Fibroblast of skin of right quadriceps (primary cell): ENCODE measurements at places on chromosomes 7 and 10.
A peak's percentile ranks its signal among the peaks of the same experiment; 100 is the strongest.

GRCh38 chr7:117085769-117086463 is 132.6 kb downstream of the ST7 start:
- DNase-seq: peak; percentile 39

GRCh38 chr7:31437250-31437865 is 76.5 kb upstream of the ITPRID1 start:
- DNase-seq: no peak

GRCh38 chr7:134737566-134738345 is 41.7 kb upstream of the CALD1 start:
- peak; percentile 95 for DNase-seq

- no peak for DNase-seq
Observed at GRCh38 chr7:66429498-66430163, 199.1 kb upstream of the KCTD7 start.

GRCh38 chr10:49625411-49625810 is 11.6 kb downstream of the CHAT start:
- DNase-seq: no peak

DNA sequence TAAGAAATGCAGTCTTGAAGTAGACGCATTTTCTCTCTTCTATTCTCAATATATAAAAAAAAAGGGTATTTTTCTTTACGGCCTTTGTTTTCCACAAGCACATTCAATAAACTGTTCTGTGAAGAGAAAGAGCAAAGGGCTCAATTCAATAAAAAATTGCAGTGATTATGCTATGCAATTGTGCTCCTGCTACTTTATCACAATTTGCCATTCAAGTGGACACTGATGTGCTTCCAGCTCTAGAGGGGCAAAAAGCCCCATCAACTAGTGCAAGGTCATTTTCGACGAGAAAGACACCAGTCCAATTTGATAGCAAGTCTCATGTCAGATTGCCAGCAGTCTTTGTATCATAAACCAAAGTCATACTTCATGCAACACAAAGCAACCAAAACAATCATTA is 82.6 kb upstream of the THSD7A start:
- DNase-seq: no peak

DNA sequence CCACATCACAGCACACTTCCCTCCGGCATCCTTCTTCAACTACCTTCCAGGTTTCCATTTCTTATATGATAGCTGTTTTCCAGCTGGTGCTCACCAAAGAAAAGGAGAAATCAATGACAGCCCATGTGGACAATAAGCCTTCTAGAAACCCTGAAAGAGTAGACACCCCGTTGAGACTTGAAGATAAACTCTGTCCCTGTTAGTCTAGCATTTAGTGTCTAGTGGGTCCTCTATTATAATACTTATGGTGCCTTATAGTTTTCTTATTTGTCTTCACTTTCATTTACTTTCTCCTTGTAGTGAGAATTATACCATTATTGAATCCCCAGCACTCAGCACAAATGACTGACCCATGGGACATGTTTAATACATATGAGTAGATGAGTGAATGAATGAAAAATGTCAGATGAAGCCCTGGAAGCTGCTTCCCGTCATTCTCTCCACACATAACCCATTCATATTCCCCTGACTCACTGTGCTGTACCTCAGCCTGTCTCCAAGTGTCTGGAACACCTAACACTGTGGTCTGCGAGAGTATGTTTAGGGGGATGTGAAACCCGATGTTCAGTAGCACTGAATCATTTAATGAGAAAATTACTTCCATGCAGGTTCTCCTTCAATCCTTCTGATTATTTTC is 377.6 kb downstream of the GPR158 start:
- peak; percentile 25 for DNase-seq

GRCh38 chr7:92768501-92769393 is 67.6 kb downstream of the CDK6 start:
- no peak for DNase-seq

- no peak for DNase-seq
Observed at GRCh38 chr10:76127984-76128589, 696.7 kb downstream of the LRMDA start.

DNA sequence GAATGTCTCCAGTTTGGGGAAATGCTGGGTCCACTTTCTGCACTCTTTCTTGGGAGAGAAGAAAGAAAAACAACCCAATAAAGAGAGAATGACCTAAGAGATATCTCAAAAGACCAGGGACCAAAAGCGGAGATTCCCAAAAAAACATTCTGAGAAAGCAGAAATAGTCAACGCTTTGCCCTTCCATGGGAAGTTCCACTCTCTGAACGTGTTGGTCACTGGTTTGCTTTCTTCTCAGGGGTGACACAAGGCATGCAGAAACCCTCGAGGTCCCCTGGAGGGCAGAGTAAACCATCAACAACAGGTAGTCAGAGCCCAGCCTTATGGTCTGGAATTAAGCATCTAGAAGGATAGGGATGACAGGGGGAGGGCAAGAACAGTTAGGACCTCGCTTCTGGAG is 26.2 kb upstream of the AOAH start:
- no peak for DNase-seq

GRCh38 chr7:24052572-24053260 is 231.3 kb upstream of the NPY start:
- peak; percentile 87 for DNase-seq

DNA sequence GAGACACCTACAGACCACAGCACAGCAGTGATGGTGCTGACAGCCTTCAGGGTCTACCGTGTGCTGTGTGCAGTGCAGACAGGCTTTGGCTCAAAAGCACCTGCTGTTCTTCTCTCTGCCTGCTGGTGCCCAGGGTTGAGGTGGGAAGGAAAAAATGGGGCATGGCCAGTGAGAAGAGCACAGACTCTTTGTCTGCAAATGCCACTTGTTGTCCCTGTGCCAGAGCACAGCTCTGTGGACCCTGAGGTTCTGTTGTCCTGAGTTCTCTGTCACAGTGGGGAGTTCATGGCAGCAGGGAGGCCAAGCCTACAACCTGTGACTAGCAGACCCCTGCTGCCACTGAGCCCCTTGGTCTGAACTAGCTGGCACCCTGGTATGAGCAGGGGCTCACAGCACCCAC is 376.7 kb downstream of the GLRX3 start:
- DNase-seq: no peak

- peak; percentile 44 for DNase-seq
Observed at GRCh38 chr7:146683439-146683838, 566.8 kb downstream of the CNTNAP2 start.

DNA sequence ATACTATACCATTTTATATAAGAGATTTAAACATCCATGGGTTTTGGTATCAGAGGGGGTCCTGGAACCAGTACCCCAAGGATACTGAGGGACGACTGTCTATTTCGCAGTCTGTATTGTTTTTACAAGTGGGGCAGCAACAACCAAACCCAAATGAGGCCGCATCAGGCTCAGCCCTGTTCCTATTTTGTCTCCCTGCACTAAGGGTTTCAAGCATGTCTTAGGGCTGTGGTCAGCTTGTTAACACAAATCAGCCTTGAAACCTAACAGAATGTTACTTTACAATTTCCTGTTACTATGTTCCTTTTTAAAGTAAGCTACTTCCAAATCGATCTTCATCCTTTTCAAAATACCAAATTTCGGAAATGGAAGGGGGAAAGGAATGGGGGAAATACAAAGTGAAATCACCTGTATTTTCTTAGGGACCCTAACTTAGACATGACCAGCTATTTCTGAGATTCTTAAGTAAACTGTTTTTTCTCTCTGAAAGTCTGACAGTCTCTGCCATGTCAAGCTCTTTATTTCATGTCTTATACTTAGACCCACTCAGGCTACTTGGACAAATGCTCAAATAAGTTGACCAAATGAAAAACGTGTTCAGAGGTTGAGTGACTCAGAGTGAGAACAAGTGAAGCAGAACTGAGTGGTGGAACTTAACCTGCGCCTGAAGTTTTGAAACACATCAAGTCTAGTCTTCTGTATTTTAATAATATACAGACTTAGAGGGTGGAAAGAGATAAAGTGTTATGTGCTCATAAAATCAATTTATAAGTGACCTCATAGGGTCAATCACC is 75.8 kb downstream of the C1GALT1 start:
- no peak for DNase-seq

DNA sequence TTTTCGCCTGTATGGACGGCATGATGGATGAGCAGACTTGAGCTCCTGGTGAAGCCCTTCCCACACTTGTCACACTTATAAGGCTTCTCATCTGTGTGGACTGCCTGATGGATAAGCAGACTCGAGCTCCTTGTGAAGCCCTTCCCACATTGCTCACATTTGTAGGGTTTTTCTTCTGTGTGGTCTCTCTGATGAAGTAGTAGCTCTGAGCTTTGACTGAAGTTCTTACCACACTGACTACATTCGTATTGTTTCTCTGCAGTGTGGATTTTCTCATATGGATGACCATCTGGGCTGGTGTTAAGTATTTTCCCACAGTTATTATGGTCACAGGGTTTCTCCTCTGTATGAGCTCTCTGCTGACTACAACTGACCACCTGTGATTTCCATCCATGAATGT is 17.2 kb downstream of the ZNF239 start:
- DNase-seq: no peak

GRCh38 chr10:102629661-102630614 is 14.3 kb upstream of the TRIM8 start:
- peak; percentile 92 for DNase-seq

- no peak for DNase-seq
Observed at GRCh38 chr7:38438970-38439369, 165.5 kb upstream of the TARP start.

DNA sequence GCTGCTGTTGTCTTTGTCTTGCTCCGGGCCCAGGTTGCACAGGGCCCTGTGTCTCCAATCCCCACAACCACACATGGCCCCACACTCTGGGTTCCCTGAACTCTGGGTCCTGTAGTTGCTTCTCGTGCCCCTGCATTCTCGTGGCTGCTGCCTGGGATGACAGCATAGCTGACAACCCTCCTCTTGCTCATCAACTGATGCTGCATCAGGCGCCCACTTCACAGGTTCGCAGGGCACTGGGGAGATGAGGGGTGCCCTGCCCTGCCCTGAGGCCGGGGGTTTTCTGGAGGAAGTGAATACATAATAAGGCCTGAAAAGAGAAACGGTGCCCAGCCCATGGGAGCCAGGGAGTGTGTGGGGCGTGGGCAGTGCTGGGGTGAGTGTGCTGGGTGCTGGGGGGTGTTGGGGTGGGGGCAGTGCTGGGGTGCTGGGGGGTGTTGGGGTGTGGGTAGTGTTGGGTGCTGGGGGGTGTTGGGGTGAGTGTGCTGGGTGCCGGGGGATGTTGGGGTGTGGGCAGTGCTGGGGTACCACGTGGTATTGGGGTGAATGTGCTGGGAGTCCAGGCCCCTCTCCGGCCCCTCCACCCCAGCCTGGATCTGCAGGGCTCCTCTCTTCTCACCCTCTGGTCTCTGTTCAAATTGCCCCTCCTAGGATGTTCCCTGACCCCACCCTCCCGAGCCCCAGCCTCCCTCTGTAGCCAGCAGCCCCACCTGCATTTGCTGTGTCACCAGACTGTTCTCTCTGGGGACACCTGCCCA is 2.0 kb upstream of the MTG1 start:
- DNase-seq: no peak

DNA sequence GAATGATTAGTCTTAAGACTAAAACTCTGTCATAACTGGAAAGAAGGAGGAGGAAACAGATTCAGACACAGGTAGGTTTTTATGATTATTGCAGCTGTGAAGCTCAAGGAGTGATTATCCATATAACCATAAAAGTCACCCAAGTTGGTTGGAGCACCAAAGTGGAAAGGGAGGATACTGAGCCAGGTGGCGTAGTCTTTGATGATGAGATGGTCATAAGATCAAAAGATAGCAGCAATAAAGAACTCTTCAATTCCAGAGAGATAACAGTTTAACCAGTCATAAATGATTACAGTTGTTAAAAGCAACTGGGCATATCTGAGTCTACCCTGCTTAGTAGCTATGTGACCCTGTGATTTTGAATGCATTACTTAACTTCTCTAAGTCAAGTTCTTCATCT is 8.4 kb downstream of the ABCB1 start:
- DNase-seq: no peak

DNA sequence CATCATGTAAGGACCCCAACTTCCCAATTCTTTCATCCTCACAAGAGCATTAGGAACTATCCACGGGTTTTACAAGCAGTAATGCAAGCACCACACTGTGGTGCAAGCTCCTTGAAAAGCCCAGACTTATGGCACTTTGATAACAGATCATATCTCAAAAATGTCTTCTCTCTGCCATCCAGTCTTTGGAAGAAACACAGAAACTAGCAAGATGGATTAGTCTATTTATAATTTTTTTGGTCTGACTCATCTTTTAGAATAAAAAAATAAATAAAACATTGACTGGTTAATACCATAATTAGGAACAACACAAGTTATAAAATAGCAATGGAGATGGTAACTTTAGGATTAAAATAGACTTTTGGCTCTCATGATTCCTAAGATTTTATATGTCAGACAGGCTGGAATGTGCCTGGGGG is 49.0 kb upstream of the CALD1 start:
- peak; percentile 85 for DNase-seq

DNA sequence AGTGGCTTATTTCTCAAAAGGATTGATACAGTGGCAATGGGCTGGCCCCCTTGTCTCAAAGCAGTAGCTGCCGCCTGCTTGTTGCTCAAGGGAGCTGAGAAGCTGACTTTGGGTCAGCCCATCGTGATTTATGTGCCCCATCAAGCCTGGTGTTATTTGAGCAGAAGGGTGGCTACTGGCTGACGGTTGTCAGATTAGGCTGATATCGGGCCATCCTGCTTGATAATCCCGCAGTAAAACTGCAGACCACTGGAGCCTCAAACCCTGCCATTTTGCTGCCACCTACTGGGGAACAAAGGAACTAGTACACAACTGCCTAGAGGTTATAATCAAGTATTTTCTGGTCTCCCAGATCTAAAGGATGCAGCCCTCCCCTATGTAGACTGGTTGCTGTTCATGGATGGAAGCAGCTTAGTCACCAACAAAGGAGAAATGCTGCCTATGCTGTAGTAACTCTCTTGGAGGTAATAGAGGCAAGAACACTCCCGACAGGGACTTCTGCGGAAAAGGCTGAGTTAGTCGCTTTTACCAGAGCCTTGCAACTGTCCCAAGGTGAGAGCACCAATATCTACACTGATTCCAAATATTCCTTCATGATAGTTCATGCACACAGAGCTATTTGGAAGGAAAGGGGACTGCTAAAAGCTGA is 65.9 kb upstream of the ZNF92 start:
- peak; percentile 51 for DNase-seq

GRCh38 chr10:68832601-68833000 is 5.3 kb downstream of the STOX1 start:
- no peak for DNase-seq

GRCh38 chr7:37558320-37559096 is 109.8 kb upstream of the ELMO1 start:
- no peak for DNase-seq

DNA sequence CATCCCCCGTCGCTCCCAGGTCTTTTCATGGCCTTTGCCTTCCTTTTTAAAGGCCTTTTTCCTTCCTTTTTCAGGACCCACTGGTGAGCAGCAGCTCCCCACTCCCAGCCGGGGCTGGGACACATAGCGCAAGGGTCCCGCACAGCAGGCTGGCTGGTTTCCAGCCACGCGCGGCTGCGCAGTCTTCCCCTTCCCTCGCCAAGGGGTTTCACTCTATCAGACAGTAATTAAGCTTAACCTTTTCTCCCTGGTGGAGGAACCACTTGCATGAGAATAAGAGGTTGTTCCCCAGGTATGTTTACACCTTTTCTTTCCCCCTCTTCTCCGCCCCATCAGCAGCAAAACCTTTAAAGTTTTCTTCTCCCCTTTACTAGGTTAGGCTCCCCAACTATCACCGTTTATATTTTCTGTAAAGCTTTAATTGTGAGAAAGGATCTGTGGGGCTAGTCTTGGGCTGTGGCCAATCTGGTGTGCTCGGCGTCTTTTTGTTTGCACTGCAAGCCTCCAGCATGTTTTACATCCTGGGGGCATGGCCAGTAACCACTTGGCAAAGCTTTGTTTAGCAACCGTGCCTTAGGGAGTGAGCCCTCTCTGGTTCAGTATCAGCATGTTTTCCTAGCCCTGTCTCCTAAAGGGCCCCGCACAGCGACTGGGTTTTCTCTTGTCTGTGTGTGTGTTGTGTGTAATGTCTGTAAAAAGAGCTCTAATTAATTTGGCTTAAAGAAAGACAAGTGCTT is 219.6 kb downstream of the PHF14 start:
- DNase-seq: no peak
